ENCODE measurements at places on chromosomes 3 and 15. TPM values are rescaled to one million over a fixed set of nuclear protein-coding genes. Genes with fewer than 3 reads are reported as not detected.

Gene STXBP5L
- not detected for polyA plus RNA-seq

Gene TRIM71
- polyA plus RNA-seq = not detected

Gene GORASP1
- 10.2 TPM for polyA plus RNA-seq

Gene RARB
- not detected for polyA plus RNA-seq

Gene CDHR4
- not detected for polyA plus RNA-seq

Gene CCDC13
- polyA plus RNA-seq = not detected

Gene DZIP3
- 8.9 TPM for polyA plus RNA-seq

Gene ZNF660
- polyA plus RNA-seq = not detected

Gene MUSTN1
- polyA plus RNA-seq = not detected

DNA sequence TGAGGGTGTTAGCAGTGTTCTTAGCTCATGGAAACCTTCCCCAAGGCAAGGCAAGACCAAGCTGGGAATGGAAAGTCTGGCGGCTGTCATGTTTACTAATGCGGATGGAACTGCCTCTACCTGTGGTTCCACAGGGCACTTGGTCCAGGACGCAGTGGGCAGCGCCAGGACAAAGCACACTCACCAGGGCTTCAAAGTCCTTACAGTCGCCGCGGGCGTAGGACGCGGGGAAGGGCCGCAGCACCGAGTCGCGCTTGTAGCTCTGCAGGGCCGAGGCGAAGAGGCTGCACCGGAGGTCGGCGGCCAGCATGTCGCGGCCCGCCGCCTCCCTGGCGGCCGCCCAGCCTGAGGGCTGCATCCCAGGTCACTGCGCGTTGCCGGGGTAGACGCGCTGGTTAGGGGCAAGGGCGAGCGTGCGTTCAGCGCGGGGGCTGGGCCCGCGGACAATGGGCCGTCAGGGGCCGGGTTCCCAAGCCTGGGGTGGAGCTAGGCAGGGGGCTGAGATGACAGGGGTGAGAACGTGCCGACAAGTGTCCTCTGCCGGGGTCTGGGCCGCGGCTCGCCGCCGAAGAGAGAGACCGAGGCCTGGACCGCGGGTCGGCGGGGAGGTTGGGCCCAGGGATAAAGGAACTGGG, 497 bp downstream of the PARP16 start:
- no peak for DNase-seq

DNA sequence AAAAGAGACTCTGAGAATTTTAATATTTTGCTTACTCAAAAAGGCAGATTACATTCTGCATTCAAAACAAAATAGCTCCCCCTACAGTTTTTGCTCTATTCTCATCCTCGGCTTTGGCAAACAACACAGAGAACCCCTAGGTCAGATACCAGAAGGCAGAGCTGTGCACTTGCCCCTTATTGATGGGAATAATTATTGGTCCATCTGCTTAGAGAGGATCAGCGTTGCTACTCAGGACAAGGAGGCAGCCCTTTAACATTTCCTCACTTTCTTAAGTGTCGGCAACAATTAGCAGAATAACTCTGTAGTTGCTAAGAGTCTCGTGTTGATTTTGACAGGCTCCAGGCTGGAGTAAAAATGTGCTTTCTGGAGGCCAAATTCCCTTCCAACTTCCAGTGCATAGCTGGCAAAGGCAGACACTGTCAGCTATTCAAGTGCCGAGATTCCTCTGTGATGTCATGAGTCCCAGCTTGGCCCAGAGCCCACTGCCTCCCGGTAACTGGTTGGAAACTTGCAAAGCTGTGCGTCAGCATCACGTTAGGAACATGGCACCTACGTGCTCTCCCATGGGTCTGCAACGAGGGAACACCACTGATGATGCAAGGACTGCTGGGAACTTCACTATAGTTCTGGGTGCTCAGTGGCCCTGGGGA, 482.7 kb upstream of the ADAMTS9 start:
- no peak for DNase-seq

DNA sequence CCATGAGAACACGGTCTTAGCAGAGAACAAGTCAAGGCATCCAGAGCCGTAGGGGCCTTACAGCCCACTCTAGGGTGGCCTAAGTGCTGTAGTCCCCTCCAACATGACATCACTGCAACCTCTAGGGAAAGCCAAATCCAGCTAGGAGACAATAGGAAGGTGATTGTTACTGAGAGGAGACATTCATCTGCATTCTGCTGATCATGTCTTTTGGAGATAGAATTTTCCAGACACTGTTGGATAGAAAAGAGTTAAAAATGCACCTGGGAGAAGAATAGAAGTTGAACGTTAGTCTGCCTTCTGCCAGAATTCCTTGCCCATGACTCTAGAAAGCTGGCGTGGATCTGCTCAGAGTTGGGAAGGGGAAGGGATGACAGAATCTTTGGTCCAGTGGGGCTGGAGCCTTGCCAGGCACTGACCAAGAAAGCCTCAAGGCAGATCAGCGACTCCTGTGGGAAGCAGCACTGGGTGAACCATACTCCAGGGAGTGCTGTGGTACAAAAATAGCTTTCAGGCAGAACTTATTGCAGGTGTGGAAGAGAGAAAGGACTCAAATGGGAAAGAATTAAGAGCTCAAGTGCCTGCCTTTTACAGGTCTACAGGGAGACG, 44.8 kb upstream of the RAF1 start:
- no peak for DNase-seq

DNA sequence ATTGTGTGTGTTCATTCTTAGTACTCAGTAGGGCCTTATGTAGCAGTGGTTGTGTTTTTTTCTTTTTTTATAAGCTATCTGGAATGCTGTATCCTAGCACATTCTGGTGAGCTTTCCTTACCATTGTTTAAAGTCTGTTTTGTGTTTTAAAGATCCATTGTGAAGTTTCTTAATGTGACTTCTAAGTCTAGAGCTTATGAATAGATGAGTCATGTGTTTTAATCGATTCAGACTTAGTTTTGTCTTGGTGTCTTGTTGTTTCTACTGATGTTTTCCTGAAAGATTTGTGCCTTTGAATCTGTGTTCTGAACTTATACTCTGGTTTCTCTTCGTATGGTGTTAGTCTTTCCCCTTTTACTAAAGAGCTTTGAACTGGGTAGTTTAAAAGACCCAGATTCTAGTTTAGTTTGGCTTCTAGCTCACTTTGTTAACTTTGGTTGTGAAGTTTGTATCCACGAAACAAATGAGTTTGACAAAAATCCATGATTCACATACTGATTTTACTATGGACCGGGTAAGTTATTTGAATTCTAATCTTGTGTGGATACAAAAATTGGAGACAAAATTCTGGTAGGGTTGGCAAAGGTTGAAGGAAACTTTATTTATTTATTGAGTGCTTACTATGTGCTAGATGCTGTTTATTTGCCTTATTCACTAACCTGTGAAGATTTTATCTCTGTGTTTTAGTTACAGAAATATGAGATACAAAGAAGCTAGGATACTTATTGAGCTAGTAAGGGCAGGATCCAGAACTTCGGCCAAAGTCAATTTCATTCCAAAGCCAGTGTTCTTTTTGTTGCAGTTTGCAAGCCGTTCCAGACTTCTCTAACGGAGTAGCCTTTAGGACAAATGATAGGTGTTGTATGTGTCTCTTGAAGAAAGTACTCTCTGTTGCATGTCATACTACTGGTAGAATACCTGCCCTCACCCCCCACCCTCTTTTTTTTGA, 24.8 kb downstream of the AKAP13 start:
- no peak for DNase-seq

- no peak for DNase-seq
Observed at GRCh38 chr3:176147251-176147650, 1050.0 kb downstream of the TBL1XR1 start.

DNA sequence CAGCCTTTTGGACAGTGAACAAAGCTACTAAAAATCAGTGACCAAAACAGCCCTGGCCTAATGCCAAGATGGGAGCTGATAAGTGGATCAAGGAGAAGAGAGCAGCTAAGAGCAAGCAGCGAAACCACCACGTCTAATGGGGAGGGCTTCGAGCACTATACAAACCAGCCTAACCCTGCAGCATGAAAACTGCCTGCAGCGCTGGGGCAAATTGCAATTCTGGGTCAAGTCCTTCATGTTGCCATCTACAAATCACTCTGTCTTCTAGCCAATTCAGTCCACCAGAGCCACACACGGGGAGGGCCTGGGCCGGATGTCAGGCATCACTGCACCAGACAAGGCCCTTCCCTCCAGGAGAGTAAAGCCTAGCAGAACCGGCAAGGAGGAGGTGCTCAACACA, 30.5 kb upstream of the SPATA12 start:
- DNase-seq = no peak

GRCh38 chr15:77251662-77252061, 168.2 kb downstream of the PEAK1 start:
- no peak for DNase-seq

GRCh38 chr15:62253294-62253693, 88.2 kb upstream of the C2CD4B start:
- no peak for DNase-seq

- no peak for DNase-seq
Observed at GRCh38 chr3:152097770-152098169, 171.0 kb upstream of the MBNL1 start.

GRCh38 chr3:158920371-158920770, 118.5 kb downstream of the MFSD1 start:
- DNase-seq = no peak

DNA sequence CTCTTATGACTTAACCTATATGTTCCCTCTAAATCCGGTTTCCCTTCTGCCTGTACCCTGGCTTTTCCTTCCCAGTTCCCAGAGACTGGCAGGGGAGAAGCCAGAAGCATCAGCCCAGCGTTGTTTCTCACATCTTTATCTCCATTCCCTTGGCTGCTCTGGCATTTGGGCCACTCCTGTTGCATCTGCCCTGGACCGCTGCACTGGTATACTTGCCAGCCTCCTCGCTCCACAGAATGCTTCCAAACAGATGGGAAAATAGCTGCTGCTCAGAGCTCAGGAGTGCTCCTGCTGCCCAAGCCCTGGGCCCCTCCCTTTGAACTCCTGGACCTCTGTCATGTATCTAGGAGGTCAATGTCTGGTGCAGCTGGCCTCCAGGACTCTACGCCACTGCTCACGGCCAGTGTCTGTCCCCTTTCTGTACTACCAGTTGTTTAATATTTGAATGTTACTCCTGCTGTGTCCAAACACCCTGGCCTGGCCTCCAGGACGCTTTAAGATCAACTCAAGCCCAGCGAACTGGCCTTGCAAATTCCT, 6.8 kb downstream of the SPINT1 start:
- no peak for DNase-seq

- DNase-seq = no peak
Observed at GRCh38 chr3:60262546-60262945, 988.7 kb downstream of the FHIT start.

DNA sequence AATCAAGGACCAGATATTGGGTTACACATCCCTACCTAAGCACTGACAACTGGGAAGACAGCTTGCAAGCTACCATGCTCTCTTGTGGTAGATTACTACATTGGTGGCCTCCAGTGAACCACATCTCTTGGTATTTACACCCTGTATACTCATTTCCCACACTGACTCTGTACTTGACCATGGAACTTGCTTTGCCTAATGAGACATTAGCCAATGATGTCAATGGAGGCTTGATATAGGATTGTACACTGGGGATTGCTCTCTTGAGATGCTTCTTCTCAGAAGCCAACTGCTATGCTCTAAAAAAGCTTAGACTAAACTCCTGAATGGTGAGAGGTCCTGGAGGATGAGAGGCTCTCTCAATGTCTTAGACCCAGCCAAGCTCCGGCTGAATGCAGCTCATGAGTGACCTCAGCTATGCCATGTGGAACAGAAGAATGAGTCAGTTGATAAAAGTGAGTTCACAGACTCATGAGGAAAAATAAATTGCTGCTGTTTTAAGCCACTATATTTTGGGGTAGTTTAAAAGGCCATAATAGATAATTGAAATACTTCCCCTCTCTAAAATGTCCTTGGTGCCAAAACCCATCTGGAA, 61.5 kb upstream of the GALNT15 start:
- DNase-seq = no peak

DNA sequence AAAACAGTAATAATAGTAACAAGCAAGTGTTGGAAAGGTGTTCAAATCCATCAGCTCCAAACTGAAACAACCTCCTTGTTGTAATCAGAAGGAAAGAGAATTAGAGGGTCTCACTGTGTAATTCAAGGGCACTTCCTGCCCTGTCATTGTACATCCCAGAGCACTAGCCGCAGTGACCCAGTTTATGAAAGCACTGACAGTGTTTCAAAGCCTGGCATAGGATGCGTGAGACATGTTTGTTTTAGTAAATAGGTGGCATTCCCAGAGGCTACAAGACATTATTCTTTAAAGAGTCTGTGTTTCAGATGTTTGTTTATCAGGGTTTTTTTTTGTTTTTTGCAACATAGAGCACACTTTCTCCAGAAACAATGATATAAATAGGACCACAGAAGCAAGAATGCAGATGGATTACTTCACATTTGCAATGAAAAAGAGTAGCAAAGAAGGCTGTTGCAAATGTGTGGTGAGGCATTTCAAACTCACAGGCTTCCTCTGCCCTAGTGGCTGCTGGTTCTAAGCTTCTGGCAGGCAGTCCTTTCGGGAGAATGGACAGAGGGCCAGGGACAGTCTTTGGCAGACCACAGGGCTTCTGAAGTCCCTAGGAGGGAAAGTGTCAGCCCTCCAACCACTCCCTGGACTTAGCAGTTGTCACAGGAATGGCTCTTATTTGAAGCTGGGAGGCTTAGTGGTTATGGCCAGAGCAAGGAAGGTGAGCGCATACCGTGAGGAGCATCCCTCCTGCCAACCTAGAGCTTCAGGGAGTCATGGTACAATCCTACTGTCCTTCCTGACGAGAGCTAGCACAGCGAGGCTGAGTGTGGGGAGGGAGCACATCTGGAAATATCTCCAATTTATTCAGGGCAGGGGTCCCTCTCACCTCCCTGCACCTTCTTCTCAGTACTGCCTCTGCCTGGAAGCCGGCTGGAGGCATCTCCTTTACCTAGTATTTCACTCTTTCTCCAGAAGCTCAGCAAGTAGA, 31.4 kb upstream of the TIPARP start:
- DNase-seq = no peak

GRCh38 chr15:34753236-34753894, 1.4 kb downstream of the GJD2 start:
- no peak for DNase-seq

DNA sequence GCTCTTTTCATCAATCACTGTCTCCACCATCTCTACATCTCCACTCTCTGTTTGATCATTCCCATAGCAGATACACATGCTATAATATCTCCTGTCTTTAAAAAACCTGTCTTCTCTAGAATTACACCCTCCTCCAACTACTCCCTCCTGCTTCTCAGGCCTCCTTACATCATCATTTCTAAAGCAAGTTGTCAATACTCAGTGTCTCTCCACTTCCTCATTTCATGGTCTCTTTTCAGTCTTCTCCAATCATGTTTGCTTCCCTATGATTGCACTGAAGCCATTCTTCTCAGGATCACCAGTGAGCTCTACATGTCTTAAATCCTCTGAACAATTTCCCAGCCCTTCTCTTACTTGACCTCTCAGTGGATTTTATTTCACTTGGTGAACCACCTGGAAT, 87.0 kb upstream of the ZNF280D start:
- DNase-seq = no peak

- no peak for DNase-seq
Observed at GRCh38 chr15:67166280-67167009, 88.0 kb downstream of the AAGAB start.
